ENCODE measurements at places on chromosomes 2 and 18.

DNA sequence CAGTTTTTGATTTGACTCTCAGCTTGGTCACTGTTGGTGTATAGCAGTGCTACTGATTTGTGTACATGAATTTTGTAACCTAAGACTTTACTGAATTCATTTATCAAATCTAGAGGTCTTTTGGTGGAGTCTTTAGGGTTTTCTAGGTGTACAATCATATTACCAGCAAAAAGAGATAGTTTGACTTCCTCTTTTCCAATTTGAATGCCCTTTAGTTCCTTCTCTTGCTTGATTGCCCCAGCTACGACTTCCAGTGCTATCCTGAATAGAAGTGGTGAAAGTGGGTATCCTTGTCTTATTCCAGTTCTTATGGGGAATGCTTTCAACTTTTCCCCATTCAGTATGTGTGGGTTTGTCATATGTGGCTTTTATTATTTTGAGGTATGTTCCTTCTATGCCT, 312.9 kb upstream of the REV1 start:
- no peak for DNase-seq

DNA sequence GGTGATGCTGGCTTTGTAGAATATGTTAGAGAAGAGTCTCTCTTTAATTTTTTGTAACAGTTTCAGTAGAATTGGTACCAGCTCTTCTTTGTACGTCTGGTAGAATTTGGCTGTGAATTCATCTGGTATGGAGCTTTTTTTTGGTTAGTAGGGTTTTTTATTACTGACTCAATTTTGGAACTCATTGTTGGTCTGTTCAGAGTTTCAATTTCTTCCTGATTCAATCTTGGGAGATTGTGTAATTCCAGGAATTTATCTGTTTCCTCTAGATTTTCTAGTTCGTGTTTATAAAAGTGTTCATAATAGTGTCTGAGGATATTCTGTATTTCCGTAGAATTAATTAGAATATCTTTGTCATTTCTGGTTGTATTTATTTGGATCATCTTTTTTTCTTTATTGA, 943.5 kb downstream of the TRIB2 start:
- no peak for DNase-seq

DNA sequence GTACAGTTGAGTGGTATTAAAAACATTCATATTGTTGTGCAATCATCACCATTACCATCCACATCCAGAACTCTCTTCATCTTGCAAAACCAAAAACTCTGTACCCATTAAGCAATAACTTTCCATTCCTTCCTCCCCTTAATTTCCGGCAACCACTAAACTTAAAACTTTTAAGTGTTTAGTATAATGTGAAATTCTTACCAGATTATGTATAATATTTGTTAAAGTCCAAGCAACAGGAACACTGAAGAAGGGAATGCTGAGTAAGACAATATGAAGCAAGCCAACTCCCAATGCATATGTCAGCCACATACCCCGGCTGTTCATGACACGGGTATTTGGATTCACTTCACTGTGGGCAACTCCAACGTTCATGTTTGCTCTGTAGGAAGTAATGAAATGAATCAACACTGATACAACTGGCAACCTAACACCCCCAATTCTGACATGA, 1.9 kb downstream of the ORMDL1 start:
- no peak for DNase-seq

GRCh38 chr2:233380132-233380895, 26.0 kb downstream of the DGKD start:
- no peak for DNase-seq

- no peak for DNase-seq
Measured at GRCh38 chr2:238361877-238362276, 41.6 kb downstream of the TRAF3IP1 start.

- no peak for DNase-seq
Measured at GRCh38 chr18:8011361-8011760, 444.2 kb downstream of the PTPRM start.

- no peak for DNase-seq
Measured at GRCh38 chr2:113851640-113852039, 38.2 kb upstream of the ACTR3 start.

DNA sequence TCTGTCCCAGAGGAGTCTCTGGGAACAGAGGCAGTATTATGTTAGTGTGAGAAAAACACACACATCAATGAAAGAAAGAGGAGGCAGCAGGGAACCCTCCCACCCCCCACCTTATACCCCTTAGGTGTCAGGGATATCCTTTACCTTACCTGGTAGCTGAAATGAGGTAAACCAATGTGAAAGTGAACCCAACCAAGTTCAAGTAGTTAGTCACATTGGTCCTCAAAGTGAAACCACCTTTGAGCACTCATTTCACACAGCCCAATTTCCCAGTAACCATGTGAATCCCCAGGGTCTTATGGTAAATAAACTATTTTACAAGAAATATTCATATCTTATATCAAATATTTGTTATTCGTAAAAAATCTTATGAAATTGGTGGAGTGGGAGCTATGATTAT, 377.8 kb downstream of the LRATD1 start:
- DNase-seq: no peak

GRCh38 chr18:9969247-9969646, 55.4 kb downstream of the VAPA start:
- DNase-seq: no peak

- DNase-seq: no peak
Measured at GRCh38 chr2:9693196-9693491, 62.3 kb upstream of the YWHAQ start.
